EH (cell line): ENCODE measurements at places on chromosomes 6 and 20.
A peak's percentile ranks its signal among the peaks of the same experiment; 100 is the strongest.

DNA sequence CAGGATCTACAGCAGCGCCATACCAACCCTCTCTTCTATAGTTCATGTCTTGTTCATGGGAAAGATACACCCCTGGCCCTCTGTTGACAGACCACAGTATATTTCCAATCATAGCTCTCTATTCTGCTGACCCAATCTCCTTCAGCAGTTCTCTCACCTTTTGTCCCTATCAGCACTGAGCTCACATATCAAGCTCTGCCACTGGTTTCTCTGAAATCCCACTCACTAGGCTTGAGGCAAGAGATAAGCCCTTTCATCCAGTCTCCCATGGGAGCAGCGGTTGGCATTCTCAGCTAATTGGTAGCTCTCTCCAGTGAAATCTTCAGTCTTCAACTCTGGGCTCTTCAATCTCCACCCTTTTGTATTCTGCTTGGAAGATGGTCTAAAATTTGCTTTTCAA, 313.4 kb downstream of the GJA1 start:
- no peak for DNase-seq

- DNase-seq = no peak
These were observed 360.1 kb upstream of the CHD6 start for GRCh38 chr20:41978246-41978790.

DNA sequence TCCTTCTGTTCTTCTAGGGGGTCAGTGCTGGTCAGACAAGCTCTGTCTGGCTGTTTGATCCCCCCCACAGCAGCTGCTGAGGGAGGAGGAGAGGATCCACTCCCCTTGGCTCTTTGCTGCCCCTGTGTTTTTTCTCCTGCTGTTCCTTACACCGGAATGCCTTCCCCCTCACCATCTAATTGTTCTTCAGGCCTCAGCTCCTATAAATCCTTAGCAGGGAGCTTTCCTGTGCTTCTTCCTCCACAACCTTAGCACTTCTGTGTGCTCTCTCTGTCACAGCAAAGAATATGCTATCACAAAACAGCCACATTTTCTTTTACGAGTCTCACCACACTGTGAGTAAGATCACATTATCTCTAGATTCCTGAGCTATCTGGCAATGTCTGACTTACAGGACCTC, 196.6 kb downstream of the OTOR start:
- no peak for DNase-seq

DNA sequence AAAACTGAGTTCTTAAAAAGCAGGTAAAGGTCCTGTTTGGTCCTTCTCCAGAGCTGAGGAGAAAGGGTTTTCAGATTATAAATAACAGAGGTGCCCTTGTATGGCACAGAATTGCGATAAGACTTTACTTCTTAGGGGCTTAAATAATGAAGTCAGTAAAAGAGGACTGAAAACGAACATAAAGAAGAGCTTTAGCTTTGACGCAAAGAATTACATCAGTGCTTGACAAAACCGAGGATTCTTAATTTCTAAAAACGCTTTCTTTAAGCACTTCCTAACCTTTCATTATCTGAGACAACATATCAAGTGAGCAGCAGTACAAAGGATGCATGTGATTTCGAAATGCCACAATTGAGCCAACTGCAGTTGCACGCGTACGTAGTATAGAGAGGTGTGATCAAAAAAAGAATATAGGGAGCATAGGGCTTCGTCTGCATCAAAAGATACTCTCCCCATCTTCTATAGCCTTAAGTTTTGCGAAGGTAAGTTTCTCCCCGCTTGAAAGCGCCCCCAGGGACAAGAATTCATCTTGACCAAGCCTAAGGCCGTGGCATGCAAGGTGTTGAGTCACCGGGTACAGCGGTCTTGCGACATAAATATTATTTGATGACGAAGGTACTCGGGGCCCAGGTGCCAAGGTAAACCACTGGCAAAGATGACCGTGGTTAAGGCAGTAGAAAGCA, 778 bp upstream of the LOC128125822 start:
- no peak for DNase-seq

DNA sequence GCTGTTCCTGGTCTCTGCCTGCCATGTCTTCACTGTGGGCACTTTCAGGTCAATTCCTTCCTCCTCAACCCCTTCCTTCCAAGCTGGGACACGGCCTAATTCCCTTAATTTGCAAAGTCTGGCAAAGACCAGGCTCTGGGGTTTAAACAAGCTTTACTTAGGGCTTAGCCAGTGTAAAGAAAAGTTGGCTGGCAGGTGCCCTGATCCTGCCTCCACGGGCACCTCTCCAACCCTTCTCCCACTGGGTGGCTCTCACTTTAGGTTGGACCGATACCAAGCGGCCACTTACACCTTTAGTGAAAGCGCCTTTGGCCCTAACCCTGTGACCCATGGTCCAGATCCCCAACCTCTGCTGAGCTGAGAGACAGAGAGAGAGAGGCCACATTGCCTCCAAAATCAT, 13.7 kb upstream of the MLN start:
- DNase-seq = no peak

DNA sequence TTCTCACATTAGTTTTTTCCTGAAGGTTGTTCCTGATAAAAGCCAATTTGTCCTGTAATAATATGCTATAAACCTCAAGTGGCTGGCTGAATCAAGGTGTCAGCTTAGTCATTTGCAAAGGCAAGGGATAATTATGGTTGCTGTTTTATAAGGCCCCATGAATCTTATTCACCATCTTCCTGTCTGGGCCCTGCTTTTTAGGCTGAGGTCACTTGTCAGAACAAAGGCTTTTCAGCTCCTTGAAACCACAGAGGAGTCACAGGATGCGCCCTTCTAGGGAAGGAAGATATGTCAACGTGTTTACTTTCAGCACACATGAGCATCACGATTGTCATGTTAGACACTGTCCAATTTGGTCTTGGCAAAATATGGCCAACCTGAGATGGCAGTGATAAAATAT, 64.8 kb upstream of the NAA20 start:
- DNase-seq = peak; percentile 3

DNA sequence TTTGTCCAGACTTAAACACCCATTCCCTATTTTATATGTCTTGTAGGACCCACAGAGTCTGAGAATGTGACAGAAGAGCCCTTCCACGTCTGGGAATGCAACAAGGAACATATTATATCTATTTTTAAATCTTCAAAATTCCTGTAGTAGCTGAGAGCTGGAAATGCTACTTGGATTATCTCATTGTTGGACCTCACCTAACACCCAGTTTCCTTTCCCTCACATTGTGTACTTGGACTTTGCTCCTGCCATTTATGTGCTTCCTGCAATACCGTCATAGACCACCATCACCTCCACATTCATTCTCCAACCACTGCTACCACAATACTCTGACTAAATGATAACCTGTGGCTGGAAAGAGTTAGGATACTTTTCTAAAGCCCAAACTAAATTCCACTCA, 335.4 kb downstream of the COL12A1 start:
- peak; percentile 87 for DNase-seq

- DNase-seq = peak; percentile 92
These were observed 207.4 kb downstream of the SOX4 start for GRCh38 chr6:21800948-21801438.

DNA sequence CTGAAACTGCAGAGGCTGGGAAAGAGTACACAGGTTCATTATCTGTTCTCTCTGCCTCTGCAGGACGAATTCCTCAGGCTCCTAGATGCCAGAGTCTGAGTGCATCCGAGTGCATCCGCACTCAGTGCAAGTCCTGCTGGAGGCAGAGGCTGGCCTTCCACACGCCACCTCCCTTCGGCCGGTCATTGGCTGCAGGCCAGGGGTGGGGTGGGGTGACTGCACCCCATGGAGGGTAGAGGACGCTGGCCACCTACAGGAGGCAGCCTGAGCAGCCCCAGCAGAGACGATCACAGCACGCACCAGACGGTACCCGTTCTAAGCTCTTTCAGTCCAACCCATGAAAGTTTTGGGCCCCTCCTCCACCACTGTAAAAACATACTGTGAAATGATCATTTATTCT, 11.7 kb downstream of the SFT2D1 start:
- DNase-seq = no peak
